ENCODE measurements at places on chromosomes 2 and 18.

- DNase-seq = no peak
Measured at GRCh38 chr2:234095301-234095700, 44.8 kb downstream of the SPP2 start.

DNA sequence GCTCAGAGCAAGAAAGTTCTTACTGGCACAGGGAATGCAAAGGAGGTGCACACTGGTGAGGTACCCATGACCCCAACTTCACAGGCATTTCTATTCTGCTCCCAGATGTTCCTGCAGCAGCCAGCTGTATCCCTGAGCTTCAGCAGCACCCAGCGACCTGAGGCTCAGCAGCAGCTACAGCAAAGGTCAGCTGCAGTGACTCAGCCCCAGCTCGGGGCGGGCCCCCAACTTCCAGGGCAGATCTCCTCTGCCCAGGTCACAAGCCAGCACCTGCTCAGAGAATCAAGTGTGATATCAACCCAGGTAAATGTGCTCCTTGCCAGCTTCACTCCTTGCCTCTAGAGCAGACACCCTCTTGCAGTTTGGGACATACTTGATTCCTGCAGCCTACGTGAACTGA, 14.1 kb upstream of the RPL31 start:
- no peak for DNase-seq

DNA sequence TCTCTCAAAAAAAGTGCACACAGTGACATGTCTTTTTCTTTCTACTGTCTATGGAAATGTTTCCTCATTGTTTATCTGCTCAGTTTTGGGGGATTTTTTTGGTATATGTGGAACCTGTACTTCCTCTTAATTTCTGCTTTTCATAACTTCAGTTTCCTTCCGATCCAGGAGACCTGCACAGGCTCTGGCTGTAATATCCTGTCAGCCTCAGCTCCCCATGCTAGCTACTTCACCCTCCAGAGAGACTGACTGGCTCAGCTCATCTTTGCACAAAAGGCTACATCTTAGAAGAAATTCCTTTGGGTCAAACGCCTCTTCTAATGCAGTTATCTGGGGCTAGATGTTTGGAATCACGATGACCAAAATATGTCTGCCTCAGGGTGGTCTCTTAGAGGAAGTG, 378.4 kb downstream of the RND3 start:
- no peak for DNase-seq

GRCh38 chr18:74571895-74572680, 25.6 kb upstream of the ZNF407 start:
- no peak for DNase-seq

GRCh38 chr18:67540559-67540958, 24.0 kb upstream of the DSEL start:
- DNase-seq = no peak

DNA sequence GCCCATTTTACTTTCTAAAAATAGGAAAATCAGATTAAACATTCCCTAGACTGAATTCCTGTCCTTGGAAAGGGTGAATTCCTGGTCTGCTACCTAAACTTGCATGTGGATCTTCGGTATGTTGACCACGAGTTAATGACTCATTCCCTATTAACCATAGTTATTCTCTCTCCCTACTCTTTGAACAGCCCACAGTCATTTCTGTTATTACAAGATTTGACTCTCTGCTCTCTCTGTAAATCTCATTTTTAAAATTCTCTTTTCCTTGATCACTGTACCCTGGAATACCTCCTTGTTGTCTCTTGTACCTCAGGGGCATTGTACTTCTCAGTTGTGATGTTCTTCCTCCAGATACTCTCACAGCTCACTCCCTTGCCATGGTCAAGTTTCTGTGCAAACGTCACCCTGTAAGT, 92.0 kb upstream of the GULP1 start:
- DNase-seq = peak; percentile 92

DNA sequence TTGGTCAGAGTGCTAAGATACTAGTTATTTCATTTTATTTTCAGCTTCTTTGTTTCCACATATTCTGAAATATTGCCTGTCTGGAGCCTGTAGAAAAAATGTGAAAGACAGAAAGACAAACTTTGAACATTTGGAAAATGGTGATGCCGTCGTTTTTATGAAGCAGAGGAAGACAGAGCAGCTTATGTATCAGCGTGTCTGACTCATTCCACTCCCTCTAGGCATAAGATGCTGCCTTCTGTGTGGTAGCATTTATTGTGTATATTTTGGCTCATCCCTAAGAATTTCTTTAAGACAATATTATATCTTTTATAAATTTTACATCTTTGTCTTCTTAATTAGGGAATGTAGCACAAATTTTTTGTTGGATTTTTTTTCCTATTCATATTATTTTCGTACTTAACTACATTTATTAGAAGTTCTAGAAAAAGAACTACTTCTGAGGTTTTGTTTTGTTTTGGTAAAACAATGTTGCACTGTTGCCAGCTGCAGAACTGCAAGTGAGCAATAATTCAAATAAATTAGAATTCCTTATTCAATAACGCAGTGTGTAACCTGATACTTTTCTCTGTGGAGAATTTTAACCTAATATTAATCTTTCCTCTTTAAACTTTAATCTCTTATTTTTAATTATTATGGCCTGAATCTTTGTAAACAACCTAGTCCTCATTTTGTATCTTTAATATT, 300.4 kb downstream of the ZNF407 start:
- DNase-seq = no peak

DNA sequence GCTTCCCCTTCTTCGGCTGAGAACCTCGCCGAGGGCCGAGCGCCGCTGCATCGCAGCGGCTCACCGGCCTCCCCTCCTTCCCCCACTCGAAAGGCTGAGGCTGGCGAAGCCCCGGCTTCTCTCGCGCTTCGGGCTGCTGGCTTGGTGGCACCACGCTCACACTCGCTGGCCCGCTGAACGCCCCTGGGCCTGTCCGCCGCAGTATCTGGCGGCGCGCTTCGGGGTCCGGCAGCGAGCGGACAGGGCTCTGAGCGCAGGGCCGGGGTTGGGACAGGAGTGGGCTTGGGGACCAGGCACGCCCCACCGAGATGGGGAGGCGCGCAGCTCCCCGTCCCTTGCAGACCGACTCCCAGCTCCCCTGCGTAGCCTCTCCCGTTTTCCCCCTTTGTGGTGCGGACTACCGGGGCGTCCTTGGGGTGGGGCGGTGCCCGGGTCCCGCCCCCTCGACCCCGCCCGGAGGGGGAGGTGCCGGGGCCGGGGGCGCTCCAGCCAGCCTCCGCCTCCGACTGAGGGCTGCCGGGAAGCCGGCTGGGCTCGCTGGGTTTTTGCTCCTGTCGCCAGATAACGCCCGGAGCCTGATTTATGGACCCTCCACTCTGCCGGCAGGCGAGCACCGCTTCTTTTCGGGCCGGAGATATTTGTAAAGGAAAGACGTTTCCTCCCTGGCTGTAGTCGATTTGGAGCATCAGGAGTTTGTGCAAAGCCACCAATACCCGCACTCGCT, 3.8 kb downstream of the GBX2 start:
- no peak for DNase-seq

DNA sequence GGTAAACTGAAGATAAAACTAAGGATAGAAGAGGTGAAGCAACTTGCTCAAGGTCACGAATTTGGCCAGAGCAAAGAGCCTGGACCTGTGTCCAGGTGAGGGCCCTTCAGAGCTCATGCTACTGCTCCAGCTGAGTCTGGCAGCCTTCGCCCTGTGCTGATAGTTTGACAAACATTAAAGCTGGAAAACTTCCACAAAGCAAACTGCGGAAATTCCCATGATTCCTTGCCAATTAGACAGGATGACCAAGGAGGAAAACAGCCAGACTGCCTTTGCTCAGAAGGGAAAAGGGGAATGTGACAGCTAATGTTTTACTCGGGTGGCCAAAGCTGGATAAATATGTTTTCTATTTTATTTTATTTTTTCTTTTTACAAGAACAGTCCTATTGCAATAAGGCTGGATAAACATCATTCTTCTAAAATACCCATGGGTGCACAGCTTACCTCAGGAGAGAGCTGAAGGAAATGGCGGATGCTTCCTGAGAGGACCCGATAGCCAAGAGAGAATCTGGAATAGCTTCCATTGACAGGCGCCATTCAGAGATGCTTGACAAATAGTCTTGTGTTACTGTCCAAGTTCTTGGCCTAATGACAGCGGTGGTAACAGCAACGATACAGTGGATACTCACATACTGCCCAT, 5.3 kb upstream of the CTAGE1 start:
- no peak for DNase-seq

GRCh38 chr2:54088191-54088634, 27.2 kb upstream of the ACYP2 start:
- no peak for DNase-seq

GRCh38 chr18:48111587-48111986, 181.1 kb upstream of the SMAD2 start:
- no peak for DNase-seq

DNA sequence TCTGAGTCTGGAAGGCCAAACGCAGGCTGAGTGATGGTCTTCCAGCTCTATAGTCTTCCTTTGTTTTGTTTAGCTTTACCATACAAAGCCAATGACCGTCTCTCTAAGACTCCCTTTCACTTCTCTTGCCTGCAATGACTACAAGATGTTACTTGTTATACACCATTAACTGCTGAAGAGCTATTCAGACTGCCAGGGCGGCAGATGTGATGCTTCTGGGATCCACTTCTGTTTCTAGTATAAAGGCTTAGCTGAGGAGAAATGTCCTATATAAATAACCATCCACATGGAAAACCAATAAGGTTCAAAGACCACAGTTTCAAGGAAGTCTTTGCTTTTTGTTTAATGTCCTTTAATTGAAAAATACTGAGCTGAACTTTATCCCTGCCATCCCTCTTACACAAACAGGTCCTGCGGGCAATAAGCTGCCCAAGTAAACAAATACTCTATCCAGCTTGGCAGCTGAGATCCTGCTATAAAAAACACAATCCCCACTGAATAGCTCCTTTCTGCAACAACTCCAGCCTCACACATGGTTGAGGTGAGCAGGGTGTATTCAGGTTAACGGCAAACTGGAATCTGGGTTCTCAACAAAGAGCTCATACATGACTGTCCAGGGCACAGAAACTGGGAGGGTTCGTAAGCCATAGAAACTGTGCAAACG, 124.6 kb downstream of the VIT start:
- no peak for DNase-seq

DNA sequence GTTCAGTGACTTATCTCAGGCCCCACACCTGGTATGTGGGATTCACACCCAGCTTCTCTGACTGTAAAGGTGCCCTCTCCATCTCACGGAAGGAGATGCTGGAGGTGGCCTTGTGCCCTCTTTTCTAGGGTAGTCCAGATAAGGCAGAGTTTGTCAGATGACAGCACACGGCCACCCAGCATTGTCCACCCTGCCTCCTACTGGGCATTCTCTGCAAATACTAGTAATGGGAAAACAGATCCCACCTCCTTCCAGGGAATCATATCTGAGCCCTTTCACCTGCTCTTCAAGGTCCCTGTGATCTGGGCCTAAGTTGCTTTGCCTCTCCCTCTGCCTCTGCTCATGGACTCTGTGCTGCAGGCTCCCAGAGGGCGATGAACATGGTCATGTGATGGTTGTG, 214.7 kb downstream of the CLIP4 start:
- DNase-seq = no peak

- DNase-seq = no peak
Measured at GRCh38 chr2:240153418-240153817, 13.0 kb upstream of the OTOS start.

- DNase-seq = no peak
Measured at GRCh38 chr18:57397440-57398132, 37.6 kb upstream of the ONECUT2 start.

DNA sequence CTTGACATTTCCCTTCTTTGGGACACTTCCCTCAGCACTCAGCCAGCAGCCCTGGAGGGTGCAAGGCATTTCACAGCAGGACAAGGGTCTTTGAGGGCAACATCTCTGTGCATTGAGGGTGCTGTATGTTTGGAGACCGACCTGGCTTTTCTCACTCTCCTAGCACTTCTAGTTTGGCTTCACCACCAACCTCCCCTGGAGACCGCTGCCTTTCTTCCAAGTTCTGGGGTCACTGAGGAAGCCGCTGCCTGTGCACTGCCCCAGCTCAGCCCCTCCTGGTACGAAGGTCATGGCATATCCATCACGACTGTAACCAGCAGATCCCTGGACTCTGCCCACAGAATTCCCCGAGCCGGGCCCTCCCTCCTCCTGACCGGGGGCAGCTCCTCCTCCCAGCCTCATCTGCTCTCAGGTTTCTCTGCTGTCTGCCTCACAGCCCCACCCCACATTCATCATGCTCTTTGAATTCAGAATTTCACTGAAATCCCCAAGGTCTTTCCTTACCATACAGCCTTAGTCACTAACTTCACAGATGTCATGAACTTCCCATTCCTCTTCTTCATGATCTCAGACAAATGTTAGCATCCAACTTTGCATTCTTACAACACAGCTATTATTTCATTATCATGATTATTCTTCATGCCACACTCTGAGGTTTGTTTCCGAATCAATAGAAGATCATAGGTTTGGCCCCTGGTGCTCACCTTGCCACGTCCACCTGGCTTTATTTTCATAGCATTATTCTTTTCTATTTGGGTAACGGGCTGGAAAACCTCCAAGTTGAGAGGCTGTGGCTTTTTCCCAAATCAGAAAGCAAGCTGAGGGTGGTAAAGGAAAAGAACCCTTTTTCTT, 113.0 kb upstream of the COPS8 start:
- DNase-seq = peak; percentile 73

GRCh38 chr2:38380397-38381130, 3.5 kb upstream of the ATL2 start:
- no peak for DNase-seq

- no peak for DNase-seq
Measured at GRCh38 chr18:6866552-6867085, 137.1 kb downstream of the ARHGAP28 start.

GRCh38 chr2:194380011-194380410, 1277.0 kb upstream of the SLC39A10 start:
- no peak for DNase-seq

DNA sequence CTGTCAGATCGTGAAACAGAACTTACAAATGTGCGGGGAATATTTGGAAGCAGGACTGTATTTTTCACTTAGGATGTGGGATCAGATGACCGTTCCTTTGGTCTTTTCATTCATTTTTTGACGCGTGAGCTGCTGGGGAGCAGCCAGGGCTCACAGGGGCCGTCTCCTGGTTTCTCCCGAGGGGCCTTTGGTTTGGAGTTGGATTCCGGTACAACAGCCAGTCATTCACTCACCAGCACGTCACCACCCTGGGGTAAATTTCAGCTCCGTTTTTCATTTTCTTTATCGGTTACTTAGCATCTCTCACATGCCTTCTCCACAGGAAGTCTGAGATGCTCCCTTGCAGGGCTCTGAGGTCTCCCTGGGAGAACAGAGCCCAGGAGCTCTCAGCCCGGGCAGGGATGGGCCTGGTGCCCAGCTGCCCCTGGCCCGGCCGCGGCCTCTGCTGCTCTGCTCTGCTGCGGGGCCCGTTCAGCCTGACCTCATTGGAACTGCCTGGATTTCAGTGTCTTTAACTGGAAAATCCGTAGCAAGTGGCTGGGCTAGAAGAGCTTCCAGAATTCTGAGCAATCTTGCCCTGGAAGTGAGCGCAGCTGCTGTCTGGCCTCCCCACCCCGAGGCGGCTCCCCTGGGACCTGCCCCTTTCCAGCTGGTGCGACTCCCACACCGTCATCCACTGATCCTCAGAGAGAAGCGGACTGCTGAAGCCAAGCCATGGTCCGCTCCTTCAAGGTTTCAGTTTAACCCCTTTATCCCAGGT, 335.6 kb downstream of the EIPR1 start:
- DNase-seq = no peak
